ENCODE measurements at places on chromosomes 7 and 10.

DNA sequence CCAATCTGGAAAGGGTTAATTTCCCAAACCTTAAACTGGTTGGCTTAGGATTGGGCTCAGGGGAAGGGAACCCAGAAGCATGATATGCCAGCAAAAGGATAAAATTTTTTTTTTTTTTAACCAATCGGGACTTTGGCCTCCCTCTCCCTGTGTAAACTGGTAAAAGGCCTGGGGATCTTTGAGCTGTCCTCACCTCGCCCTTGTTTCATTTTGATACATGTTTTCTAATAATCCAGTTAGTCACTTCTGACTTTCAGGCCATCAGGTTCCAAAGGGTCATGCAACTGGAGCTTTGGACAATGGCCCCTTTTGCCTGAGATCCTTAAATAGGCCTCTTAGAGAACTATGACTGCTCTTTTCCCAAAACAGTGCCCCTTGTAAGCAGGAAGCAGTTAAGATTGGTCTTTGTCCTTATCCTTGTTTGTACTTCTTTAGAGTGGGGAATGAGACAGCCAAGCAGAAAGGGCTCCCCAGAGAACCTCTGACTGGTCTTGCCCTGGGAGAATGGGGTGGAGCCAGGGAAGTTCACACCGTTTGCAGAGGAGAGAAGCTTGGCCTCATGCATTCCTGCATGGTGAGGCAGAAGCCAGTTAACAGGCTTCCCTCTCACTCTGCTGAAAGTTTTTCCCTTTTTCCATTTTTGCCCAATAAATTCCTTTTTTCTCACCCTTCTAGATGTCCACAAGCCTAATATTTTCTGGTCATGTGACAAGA lies 424.2 kb upstream of the CNTNAP2 start:
- no peak for DNase-seq

DNA sequence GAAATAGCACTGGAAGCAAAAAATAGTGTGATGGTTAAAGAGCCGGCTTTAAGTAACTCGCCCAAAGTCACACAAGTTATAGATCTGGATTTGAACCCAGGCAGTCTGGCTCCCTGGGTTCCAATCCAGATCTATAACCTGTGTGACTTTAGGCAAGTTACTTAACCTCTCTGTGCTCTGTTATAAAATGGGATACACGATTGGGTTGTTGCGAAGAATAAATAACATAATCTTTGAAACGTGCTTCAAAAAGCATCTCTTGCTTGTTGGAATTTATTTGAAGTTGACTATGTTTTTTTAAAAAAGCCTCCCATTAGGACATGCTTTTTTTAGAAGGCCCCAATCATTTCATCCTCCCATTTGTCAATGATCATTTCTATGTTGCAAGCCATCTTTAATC lies 3.5 kb upstream of the LCOR start:
- no peak for DNase-seq

DNA sequence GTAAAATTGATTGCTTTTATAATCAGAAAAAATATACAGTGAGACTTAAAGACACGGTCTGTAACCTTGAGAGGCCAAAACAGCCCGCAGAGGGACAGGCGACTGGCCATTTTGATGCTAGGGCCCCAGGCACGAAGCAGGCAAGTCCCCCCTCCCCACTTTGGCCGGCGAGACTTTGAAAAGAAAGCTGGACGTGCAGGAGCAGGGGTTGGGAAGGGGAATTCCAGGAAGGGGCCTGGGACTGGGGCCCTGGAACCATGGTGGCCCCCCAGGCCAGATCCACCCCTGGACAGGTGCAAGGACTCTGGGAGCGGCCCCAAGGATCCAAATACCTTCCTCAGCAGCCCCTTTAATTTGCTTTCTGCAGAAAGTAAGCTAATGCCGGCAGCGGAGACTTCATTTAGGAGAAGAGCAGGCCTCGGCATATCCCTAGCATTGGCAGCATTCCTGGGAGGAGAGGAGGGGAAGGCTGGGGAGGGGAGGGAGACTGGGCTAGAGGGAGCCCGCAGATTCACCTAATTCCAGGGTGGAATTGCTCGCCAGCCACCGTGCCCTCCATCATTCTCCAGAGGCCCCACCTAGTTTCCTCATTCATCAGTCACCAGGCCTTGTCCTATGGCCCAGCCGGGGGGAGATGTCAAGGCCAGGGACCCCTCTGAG lies 24.9 kb upstream of the TNRC18 start:
- DNase-seq: peak; percentile 37

DNA sequence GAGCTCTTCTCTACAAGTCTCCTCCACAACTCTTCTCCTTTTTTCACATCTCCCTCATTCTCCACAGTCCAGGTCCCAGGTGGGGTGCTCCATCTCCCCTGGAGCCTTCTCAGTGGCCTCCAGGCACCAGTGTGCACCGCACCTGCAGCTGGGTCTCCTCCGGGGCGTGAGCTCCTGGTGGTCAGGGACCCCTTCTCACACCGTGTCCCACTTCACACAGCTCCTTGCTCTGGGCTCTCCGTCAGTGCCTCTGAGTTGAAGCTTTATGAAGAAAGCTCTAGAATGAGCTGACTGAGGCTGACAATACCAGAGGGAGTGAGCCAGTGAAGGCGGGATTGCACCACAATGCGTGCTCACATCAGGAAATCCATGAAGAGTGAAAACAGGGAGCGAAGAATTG lies 290.2 kb downstream of the DNAJB6 start:
- DNase-seq: peak; percentile 50

DNA sequence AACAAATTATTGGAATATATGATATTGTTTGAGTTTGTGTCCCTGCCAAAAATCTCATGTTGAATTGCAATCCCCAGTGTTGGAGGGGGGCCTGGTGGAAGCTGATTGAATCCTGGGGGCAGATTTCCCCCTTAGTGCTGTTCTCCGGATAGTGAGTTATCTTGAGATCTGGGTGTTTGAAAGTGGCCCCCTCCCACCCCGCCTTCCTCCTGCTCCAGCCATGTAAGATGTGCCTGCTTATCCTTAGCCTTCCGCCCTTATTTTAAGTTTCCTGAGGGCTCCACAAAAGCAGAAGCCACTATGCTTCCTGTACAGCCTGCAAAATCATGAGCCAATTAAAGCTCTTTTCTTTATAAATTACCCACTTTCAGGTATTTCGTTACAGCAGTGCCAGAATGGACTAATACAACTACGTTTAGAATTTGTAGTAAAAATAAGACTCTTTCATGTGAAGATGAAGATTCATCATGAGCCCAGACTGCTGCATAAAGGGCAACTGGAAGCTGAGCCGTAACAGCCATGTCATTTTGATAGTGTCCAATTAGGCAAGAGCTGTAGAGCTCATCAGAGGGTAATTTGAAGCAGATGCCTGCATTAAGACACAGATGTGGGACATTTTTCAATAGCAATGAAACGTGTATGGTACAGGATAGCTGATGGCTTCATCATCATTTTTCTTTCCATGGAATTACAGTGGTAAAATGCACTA lies 1007.2 kb downstream of the REEP3 start:
- no peak for DNase-seq

- DNase-seq: no peak
Measured at GRCh38 chr10:33534416-33534815, 199.9 kb upstream of the NRP1 start.

- DNase-seq: no peak
Measured at GRCh38 chr7:7271094-7271874, 88.9 kb downstream of the C1GALT1 start.

- DNase-seq: peak; percentile 63
Measured at GRCh38 chr10:134247-135131, 766 bp upstream of the ZMYND11 start.

GRCh38 chr10:43198682-43199005 lies 60.4 kb downstream of the CSGALNACT2 start:
- no peak for DNase-seq

DNA sequence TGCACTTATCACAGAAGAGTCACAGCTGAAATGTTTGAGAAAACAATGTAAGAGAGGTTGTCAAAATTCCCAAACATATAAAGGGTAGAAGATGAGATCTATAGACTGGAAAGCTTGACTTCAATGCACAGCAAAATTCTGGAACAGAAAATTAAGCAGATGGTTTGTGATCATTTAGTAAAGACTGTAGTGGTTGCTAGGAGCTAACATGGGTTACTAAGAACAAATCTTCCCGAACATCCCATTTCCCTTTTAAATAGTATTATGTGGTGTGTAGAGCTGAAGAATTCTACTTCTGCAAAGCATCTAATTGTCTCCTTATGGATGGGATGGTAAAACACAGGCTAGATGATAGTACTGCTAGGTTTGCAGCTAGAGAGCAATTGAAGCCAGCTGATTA lies 312.3 kb downstream of the CAMK1D start:
- DNase-seq: no peak

DNA sequence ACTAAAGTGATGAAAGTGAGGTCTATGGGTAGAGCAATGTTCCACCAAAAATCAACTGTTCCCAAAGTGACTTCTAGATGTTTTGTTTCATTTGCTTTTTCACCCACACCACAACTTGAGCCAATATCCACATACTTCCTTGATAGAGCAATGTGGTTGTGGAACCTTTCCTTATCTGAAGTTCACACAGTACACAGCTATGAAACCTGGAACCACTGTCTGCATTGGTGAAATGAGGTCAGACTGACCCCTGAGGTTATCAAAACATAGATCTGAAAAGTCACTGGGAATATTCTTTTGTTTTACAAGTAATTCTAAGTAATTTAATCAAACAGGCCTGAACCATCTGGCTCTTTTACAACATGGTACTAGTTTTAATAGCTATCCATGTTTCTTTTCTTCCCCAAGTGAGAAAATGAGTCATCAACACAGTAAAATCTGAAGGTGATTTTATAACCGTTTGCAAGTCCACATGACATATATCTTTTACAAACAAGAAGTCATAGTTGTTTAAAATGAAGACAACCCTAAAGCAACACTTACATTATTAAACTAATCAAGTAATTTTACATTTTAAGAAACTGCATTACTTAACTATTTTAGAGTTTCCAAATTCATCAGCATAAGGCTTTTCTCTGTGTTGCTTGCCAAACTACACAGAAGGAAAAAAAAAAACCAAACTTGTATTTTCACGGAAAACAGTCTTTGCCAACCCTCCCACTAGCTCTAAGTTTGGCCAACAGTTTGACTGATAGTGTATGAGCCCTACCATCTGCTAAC lies 80.3 kb downstream of the LRRC17 start:
- no peak for DNase-seq

GRCh38 chr7:157270060-157270444 lies 66.8 kb upstream of the DNAJB6 start:
- DNase-seq: no peak

DNA sequence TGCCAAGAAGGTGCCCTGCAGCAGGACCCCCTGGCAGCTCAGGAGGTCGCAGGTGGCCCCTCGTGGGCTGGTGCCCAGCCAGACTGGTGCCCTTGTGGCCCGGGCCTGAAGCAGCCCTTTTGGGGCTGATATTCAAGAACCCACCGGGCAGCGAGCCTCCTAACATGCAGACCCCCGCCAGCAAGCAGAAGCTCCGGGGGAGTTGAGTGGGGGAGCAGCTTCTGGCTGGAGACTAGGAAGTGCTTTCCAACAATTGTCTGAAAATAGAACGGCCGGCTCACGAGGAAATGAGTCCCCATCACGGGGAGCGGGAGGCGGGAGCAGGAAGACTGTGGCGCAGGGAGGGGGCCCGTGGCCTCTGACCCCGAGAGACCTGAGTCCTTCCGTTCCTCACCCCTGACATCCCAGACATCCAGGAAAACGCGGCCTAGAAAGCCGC lies 9.5 kb upstream of the INTS1 start:
- DNase-seq: no peak

- DNase-seq: no peak
Measured at GRCh38 chr10:44651834-44652233, 259.3 kb upstream of the TMEM72 start.

GRCh38 chr7:98474558-98474957 lies 73.7 kb upstream of the BAIAP2L1 start:
- peak; percentile 28 for DNase-seq

DNA sequence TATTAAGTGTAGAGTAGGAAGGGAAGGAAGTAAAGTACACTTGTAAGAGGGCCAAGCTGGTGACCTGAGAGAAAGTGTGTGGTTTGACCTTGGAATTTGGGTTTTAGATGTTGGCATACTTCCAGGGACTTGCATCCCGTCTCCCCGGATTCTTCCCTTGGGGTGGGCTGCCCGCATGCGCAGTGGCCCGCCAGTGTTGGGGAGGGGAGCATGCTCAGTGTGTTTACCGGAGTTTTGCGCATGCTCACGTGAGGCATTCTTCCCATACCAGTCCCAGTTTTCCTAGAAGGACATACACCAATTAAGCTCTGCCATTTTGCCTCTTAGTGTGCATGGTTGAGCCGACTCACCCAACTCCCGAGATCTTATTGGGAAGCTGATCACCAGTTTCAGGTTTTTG lies 9.4 kb downstream of the PDSS1 start:
- DNase-seq: no peak

GRCh38 chr10:29860166-29860565 lies 199.2 kb downstream of the JCAD start:
- no peak for DNase-seq

DNA sequence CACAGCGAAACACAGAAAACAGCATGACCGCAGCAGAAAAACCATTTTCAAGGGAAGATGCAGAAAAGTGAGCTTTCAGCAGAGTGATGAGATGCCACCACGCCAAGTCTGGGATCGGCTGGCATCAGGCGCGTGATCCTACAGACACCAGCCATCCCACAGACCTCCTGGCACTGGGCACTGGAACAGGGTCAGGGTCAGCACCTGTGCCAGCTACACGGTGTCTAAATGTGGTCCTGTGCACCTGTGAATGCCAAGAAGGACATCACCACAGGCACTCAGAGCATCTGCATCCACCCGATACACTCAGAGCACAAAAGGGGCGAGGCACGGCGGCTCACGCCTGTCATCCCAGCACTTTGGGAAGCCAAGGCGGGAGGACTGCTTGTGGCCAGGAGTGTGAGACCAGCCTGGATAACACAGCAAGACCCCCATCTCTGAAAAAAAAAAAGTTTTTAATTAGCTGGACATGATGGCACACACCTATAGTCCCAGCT lies 31.5 kb downstream of the STK32C start:
- no peak for DNase-seq

GRCh38 chr7:6571160-6571779 lies 6.0 kb upstream of the ZDHHC4 start:
- no peak for DNase-seq

DNA sequence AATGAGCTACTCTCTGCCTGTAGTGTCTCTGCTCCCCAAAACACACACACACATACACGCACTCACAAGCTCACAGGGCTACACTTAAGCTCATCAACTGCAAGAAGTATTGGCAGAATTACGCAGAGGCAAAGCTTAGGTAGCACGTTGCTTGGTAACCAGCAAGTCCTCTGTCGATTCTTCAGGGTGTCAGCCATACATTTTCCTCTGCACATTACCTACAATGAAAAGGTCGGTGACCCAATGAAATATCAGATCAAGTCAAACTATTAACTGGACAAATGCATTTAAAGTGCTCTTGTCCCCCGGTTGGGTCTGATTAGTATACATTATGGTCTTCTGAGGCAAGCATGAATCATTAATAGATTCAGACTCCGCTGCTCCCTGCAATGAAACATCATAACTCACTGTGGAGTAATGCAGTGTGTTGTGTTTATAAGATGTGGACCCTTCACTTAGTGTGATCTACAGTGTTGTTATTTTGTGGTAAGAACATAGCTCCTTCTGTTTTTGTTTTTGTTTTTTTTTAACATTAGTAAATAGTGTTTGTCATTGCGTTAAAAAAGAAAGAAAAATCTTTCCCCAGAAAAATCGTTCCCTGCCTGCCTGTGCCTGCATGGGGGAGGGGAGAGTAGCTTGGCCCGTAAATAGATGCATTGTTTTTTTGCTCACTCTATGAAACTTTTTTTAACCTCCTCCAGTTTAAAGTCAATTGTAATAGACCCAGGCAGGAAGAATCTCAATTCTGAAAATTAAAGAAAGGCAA lies 325.5 kb downstream of the SFMBT2 start:
- no peak for DNase-seq

GRCh38 chr7:99835189-99835588 lies 7.4 kb downstream of the CYP3A43 start:
- no peak for DNase-seq
